Cerebellum (tissue), 4 donors: ENCODE measurements at places on chromosomes 4 and X. TPM values are rescaled to one million over a fixed set of nuclear protein-coding genes. Genes with fewer than 3 reads are reported as not detected.

GRCh38 chr4:8592366-8593263 lies at the start of gene CPZ:
CPZ (plus strand) TSS chr4:8592765; CDS start chr4:8592834, 69 bp downstream.
- no peak for DNase-seq

GRCh38 chr4:174358410-174358809 lies 74.7 kb downstream of the CEP44 start:
- DNase-seq: no peak

- no peak for DNase-seq
These were observed 229.4 kb upstream of the FTHL17 start for GRCh38 chrX:31301203-31301602.

GRCh38 chr4:187501731-187502130 lies 493.8 kb upstream of the ZFP42 start:
- peak; percentile 86 for DNase-seq

GRCh38 chrX:21741869-21742701 lies 15.8 kb downstream of the SMPX start:
- no peak for DNase-seq

GRCh38 chr4:78552389-78553042 lies 946 bp downstream of the ANXA3 start:
- DNase-seq: no peak

DNA sequence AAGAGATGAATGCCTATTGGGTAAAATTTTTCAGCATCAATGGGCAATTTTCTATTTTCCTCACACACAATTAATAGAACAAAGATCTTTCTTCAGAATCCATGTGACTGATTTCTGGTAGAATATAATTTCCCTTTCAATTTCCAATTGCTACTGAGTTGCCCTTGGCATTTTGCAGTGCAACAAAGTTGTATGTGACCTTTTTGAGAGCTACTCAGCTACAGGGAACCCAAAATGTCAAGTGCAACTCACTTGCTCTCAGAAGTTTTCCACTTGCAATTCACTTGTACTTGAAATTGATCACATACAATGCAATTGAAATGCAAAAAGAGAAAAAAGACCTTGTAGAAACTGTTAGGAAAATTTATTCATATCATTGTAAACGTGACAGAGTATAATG lies 245.5 kb downstream of the BANK1 start:
- no peak for DNase-seq

- no peak for DNase-seq
These were observed at the start of gene HTRA3 for GRCh38 chr4:8269535-8270417. HTRA3 (plus strand) TSS chr4:8269754; CDS start chr4:8269969, 215 bp downstream.

DNA sequence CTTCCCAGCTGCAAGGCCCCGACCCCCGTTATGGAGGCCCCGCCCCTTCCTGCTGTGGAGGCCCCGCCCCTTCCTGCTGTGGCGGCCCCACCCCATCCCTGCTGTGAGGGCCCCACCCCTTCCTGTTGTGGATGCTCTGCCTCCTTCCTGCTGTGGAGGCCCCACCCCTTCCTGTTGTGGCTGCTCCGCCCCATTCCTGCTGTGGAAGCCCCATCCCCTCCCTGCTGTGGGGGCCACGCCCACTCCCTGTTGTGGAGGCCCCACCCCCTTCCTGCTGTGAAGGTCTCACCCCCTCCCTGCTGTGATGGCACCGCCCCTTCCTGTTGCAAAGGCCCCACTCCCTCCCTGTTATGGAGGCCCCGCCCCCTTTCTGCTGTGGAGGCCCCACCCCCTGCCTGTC lies 104.9 kb upstream of the PSAPL1 start:
- DNase-seq: no peak

DNA sequence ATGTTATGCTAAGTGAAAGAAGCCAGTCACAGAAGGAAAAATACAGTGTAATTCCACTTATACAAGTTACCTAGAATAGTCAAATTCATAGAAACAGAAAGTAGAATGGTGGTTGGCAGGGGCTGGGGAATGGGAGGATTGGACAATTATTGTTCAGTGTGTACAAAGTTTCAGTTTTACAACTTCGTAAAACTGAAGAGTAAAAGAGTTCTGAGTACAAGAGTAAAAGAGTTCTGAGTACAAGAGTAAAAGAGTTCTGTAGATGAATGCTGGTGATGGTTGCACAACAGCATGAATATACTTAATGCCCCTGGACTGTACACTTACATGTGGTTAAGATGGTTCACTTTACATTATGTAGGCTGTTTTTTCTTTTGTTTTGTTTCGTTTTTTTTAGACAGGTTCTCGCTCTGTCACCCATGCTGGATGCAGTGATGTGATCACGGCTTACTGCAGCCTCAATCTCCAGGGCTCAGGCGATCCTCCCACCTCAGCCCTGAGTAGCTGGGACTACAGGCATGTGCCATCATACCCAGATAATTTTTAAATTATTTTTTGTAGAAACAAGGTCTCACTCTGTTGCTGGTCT lies 230.9 kb downstream of the SOWAHB start:
- no peak for DNase-seq

GRCh38 chr4:130092187-130093015 lies 996.4 kb downstream of the C4orf33 start:
- DNase-seq: no peak

DNA sequence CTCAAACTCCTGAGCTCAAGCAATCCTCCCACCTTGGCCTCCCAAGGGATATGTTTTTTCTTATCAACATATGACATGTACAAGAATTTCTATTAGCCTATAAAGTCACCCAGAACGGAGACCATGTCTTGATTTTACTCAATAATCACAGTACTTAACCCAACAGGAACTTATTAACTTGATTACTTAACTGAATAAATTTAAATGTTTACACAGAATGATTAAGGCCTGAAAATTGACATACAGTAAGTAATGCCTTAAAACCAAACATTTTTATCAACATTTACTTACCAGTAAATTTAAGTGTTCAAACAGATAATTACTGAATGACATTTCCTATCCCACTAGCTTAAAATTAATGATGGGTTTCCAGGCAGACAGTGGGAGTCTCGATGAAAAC lies 25.4 kb downstream of the EIF4E start:
- no peak for DNase-seq

The DMD gene
- 179 TPM for total RNA-seq

The PAGE2 gene
- total RNA-seq: not detected

The NEUROG2 gene
- total RNA-seq: 7.8 TPM

The PRDM8 gene
- total RNA-seq: 47.9 TPM

The TBX22 gene
- total RNA-seq: 0.18 TPM

The UGT2B17 gene
- not detected for total RNA-seq

The CLTRN gene
- total RNA-seq: 0.18 TPM

The EMCN gene
- total RNA-seq: 5.2 TPM

The PABPC5 gene
- total RNA-seq: 11.0 TPM

The RASGEF1B gene
- total RNA-seq: 40.9 TPM
